ENCODE measurements at places on chromosomes 5 and 9. TPM values are rescaled to one million over a fixed set of nuclear protein-coding genes. Genes with fewer than 3 reads are reported as not detected.

DNA sequence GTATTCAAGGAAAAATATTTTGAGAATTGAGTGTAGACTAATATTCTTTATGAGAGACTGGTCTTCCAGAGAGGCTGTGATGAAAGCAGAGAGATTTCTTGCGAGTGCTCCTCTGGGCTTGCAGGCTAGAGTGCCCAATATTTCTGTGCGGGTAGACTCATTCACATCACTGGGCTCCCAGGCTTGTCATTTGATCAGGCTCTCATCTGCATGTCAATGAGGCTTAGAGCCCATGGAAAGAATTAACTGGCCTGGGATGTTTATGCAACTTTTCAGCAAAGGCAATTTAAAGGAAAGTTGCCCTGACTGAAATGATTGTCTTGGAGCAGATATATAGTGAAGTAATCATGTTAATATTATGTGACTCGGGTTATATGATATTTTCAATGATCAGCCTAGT lies 42.3 kb downstream of the SNCAIP start:
- DNase-seq = no peak

DNA sequence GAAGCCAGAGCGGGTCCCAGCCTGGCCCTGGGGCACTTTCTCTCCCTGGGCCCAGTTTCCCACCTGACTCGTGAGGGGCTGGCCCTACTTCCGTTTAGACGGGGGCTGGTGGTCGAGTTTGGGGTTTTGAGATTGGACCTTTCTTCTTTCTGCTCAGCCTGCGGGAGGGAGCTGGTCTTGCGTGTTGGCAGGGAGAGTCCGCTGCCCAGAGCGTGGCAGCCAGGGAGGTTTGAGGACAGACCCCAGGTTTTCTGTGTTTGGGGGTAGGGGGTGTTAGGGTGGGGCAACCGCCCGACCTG lies 6.0 kb upstream of the PITX1 start:
- no peak for DNase-seq

DNA sequence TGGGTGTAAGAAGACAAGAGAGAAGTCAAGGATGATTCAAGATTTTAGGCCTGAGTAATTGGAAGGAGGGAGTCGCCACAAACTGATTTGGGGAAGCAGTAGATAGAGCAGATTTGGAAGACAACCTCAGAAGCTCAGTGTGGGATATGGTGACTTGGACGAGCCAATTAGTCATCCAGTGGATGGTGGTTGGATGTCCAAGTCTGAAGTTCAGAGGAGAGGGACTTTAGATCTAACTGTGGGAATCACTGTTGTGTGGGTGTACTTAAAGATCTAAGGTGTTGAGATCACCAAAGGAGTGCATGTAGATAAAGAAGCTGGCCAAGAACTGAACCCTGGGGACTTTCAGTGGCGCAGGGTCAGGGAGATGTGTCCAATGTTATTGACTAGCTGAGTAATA lies 2.2 kb downstream of the IDNK start:
- DNase-seq = no peak

GRCh38 chr5:174490728-174491127 lies 233.7 kb upstream of the MSX2 start:
- DNase-seq = no peak

- no peak for DNase-seq
Measured at GRCh38 chr9:4594545-4594944, 67.5 kb upstream of the PLPP6 start.

GRCh38 chr9:135926402-135927194 lies 19.3 kb upstream of the CAMSAP1 start:
- peak; percentile 18 for DNase-seq

GRCh38 chr5:173825215-173825865 lies 62.8 kb upstream of the CPEB4 start:
- no peak for DNase-seq

DNA sequence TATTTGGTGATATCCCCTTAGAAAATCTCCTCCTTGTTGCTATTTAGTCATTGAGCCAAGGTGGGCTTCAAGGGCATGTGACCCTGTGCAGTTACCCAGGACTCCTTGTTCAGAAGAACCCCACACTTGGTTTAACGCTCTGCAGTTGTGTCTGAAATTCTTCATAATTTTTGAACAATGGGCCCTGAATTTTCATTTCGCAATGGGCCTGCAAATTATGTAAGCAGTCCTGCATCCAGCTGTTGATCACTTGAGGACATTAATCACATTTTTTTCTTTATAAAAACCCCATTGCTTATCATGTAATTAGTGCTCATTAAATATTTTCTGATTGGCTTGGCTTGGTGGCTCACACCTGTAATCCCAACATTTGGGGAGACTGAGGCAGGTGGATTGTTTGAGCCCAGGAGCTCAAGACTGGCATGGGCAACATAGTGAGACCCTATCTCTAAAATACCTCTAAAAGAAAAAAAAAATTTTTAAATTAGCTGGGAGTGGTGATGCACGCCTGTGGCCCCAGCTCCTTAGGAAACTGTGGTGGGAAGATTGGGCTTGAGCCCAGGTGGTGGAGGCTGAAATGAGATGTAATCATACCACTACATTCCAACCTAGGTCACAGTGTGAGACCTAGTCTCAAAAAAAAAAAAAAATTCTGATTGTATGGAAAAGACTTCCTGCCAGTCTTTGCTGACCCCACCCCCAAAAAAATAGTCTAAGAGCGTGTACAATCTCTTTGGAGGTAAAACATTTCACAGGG lies 194.2 kb upstream of the HAPLN1 start:
- no peak for DNase-seq

GRCh38 chr5:128913551-128913950 lies 51.7 kb upstream of the SLC27A6 start:
- no peak for DNase-seq

- no peak for DNase-seq
Measured at GRCh38 chr9:69246629-69247028, 72.6 kb downstream of the TJP2 start.

DNA sequence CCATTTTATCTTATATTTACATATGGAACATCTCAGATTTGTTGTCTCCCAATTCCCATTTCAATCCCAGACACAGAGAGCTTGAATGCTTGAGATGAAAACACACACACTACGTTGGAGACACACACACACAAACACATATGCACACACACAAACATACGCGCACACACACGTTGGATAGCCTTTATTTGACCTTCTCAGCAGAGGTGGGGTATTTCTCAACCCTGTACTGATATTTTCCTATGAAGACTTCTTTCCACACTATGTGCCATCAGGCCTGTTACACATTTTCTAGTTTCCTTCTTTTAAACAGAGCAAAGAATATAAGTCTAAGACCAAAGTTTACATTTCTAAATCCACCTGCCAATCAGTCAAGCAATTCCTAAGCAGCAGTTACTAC lies 291.0 kb downstream of the TAF11L14 start:
- DNase-seq = no peak

GRCh38 chr5:96548905-96549304 lies 113.3 kb upstream of the CAST start:
- DNase-seq = no peak

GRCh38 chr5:93163010-93163663 lies 417.9 kb downstream of the NR2F1-AS1 start:
- DNase-seq = no peak

DNA sequence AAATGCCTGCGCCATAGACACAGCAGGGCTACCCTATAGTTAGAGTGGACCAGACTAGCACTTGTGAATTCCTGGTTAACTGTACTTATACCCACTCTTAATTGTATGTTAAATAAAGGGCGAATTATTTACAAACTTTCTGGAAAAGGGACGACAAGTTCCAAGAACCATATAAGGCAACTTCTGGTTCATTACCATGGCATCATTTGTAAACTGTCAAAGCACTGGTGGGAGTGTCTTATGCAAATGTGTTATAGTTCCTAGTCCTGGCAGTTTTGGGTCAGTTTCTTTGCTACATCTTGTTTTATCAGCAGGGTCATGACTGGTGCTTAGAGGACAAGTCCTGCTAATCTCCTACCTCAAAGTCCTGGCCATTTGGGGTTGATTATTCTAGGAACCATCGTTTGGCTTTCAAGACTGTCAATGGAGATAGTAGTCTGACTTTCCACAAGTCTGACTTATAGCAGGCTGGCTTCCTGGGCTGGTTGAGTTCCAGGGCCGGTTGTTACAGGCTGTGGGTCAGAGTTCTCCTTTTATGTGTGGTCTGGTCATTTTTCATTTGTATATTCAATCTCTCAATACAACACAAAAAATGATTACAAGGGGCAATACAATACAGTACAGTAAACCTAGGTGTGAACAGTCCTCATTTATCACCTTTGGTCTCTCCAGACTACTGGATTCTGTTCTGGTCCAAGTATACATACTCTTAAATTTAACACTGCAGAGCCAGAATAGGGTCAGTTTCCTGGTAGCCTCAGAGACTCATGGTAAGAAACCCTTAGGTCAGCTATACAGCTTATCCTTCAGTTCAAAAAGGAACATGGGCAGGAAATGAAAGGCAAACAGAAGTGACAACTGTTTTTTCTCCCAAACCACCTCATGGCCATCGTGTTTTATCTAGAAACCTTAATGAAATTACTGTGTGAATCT lies 8.3 kb upstream of the CFAP95 start:
- no peak for DNase-seq

- DNase-seq = no peak
Measured at GRCh38 chr5:42887097-42887496, 75.4 kb upstream of the SELENOP start.

DNA sequence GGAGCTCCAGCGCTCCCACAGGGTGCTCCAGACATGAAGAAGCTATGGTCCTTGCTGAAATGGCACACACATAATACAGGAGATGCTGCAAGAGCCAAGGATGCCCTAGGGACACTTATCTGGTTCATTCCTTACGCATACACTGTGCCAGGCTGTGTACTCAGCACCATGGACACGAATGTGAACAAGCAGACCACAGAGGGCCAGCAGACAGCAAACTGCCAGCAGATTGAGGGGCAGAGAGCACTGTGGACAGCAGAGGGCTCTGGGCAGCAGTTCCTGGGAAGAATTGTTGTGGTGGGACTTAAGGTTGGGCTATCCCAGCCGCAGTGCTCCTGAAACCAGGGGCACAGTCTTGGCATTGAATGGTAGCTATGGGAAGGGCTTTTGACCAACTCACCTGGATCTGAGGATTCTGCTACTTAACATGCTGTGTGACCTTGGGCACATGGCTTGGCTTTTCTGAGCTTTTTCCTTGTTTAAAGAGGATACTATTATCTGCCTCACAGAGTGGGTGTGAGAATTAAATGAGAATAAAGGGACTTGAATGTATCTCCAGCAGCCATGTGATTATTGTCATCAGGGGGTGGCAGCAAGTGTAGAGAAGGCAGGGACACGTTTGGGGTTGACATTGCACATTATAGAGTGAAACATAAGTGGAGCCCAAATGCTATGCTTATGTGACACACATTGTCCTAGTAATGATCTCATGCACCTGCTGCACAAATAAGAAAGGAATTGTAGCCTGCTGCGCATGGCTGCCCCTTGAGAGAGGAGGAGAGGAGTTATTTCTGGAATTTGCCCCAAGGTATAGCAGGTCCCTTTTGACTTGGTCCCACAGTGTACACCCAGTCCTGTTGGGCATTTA lies 30.1 kb downstream of the PPARGC1B start:
- no peak for DNase-seq

GRCh38 chr9:18451406-18451805 lies 22.5 kb upstream of the ADAMTSL1 start:
- DNase-seq = no peak

- no peak for DNase-seq
Measured at GRCh38 chr5:76583163-76584047, 39.8 kb downstream of the F2RL2 start.

The PRUNE2 gene
- total RNA-seq = 0.05 TPM

The PCDHA6 gene
- total RNA-seq = not detected

The GALNT10 gene
- 34.6 TPM for total RNA-seq

The HACD4 gene
- 1.2 TPM for total RNA-seq

The KIF4B gene
- not detected for total RNA-seq

The ZMYND19 gene
- total RNA-seq = 106 TPM

The IRX2 gene
- total RNA-seq = not detected

The LCN9 gene
- total RNA-seq = not detected

The NXNL2 gene
- not detected for total RNA-seq
